ENCODE measurements at places on chromosomes 5 and 9.

DNA sequence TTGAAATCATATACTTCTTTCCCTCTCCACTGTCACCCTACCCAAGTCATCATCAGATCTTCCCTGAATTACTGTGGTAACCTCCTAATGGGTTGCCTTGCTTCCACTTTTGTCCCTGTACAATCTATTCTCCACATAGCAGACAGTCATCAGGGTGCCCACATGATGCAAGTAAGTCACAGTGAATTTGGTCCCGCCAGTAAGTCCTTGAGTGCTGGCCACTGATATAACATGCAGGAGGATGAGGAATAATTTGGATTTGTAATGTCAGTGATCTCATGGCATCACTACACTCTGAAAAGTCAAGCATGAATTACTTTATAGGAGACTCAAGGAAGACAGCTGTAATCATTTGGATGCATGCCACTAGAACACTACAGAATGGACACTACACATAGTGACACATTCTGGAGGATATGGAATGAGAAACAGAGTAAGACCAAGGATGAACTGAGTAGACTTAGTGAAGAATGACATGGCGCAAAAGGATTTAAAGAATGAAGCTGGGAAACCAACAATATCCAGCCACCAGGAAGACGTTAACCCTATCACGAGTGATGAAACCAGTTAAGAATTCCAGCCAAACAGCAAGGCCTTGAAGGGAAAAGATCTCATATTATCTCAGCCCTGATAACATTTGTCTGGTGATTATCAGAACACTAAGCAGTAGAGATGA, 28.6 kb downstream of the MARCHF3 start:
- peak; percentile 62 for DNase-seq

DNA sequence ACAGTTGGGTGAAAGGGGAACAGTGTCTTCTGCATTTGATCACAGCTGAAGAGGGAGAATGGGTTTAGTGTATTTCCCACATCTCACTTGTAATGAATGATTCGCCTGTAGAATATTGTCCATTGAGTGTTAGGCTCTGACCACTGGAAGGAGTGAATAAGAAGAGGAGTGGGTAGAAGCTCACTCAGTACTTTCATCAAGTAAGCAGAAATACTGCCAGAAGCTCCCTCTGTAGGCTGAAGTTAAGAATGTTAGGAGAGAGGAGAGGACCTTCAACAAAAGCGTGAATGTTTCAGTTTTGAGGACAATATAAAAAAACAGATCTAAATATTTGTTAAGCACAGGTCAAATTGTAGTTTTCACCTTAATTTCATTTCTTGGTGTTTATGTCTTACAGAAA, 27.5 kb downstream of the FSD1L start:
- DNase-seq = no peak

DNA sequence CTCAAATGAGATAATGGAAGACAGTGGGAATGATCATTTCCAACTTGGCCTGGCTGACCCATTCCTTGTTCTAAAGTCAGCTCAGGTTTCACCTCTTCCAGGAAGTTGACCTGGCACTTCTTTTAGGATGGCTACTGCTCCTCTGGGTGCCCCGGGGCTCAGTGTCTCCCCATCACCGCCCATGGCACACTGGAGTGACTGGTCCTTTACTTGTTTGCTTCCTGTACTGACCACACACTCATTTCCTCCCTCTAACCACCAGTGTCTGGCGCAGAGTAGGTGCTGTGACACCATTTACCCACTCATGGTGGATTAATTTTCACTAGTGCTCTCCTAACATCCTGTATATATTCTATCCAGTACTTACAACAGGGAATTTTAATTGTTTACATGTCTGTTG, 183.5 kb downstream of the CDK5RAP2 start:
- DNase-seq = no peak

DNA sequence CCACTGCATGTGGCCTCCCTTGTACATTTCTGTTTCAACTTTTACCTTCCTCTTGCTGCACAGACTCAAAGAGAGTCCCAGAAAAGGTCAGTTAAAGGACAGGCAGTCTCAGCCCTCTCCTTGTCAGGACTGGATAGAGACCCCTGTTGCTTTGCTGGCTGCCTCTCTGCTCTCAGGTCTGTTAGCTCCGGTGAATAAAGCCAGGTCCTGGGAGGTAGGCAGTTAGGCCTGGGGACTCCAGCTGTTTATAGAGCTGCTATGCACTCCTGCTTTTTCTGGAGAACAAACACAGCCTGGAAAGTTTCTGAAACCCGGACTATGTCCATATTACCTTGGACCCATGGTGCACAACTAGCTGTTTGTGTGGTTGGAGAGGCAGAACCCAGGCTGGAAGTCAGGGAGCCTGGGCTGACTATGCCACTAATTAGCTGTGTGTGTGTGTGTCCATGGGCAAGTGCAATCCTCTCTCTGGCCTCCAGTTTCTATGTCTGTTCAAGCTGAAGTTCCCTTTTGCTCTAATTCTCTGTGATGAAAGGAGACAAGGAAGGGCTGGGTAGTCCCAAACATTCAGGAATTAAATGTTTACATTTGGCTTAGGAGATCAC, 42.9 kb downstream of the GLRA1 start:
- DNase-seq = no peak

DNA sequence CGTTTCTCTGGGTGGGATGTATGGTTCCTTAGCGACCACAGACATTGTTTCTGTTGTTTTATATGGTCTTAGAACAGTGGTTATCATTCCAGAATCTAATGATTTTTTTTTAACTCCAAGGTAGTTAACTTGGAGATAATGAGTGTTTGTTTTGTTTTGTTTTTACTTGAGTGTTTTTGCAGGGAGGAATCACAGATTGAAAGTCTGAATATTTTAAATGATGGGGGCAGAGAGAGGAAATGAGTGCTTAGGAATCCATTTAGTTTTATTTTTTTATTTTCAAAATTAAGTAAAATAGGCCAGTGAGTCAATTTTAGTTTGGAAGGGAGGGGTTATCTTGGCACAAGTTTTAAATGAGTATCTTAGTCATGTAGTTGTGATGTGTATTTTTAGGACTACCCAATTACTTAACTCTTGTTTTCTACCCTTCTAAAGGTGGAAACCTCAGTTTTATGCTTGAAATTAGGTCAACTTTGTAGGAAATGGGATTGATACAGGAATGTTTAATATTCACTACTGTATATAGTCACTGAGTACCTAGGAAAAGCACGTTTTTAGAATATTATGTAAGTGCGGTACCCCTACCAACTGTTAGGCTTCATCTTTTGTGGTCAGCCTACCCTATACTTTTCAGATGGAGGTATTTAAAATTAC, 2.0 kb downstream of the UBE2R2 start:
- no peak for DNase-seq

DNA sequence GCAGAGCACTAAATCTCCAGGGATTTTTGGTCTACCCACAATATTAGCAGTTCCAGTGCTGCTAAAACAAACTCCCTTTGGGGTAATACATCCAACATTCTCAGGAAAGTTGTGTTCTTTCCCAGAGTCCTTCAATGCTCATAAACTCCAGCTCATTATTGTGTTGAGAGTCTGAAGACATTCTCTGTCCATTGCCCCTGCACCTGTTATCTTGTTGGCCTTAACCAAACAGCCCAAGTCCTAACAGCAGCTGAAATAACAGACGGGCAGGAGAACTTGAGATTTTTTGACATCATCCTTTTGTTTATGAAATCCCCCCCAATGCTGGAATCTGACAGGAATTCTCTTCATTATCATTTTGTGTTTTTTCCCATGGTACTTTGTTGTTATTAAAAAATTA, 110.8 kb downstream of the PAPPA start:
- no peak for DNase-seq

DNA sequence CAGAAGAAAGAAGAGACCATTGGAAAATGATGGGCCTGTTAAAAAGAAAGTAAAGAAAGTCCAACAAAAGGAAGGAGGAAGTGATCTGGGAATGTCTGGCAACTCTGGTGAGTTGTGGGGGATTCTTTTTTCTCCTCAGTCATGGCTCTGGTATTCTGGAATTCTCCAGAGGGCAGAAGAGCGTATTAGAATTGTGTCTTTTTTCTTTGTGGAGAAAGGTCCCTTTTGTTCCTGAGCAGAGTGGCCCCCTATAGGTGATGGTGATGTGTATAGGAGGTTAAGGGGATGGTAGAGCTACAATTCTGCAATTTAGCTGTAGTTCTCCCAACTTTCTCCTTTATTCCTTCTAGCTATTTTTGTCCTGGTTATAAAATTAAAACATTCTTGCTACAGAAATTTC, 1.6 kb upstream of the DHFR start:
- no peak for DNase-seq

GRCh38 chr5:166346726-166347374, 1944.6 kb upstream of the WWC1 start:
- DNase-seq = no peak

DNA sequence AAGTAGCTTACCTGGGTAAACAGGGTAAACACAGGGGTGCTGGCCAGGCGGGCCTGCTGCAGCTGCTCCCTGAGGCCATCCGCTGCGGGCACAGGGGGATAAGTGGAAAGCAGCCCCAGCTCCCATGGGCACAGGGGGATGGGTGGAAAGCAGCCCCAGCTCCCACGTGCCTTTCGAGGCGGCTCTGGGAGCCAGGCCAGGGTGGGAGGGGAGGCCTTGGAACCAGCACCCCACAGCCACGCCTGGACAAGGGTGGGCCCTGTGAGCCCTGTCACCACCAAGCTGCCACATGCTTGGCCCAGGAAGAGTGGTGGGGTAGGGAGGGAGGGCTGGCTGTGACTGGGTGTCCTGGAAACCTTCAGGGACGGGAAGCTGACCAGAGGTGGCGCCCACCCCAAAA, 7.8 kb upstream of the CARD9 start:
- DNase-seq = no peak

Data from NCI-H2029 treated with DMSO at 0.1 percent for 48 hours (cell line).